ENCODE measurements at places on chromosomes 12 and 14.

DNA sequence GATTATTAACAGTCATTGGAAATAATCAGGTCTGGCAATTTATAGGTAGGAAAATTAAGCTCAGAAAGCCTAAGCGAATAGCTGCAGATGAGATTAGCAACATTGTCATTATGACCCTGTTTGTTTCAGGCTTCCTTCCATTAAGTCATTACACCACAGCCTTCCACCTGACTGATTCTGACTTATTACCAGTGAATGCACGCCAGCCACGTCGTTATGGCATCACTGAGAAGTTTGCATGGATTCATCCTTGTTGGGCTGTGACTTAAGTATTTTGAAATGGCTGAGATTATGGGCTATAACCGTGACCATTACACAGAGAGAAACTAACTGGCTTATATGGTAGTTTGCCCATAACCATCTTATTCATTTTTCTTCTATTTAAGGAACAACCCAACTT lies 18.6 kb downstream of the RASSF8 start:
- DNase-seq, result no peak

- no peak for DNase-seq
Measured at GRCh38 chr12:77553976-77554619, 276.6 kb upstream of the NAV3 start.

DNA sequence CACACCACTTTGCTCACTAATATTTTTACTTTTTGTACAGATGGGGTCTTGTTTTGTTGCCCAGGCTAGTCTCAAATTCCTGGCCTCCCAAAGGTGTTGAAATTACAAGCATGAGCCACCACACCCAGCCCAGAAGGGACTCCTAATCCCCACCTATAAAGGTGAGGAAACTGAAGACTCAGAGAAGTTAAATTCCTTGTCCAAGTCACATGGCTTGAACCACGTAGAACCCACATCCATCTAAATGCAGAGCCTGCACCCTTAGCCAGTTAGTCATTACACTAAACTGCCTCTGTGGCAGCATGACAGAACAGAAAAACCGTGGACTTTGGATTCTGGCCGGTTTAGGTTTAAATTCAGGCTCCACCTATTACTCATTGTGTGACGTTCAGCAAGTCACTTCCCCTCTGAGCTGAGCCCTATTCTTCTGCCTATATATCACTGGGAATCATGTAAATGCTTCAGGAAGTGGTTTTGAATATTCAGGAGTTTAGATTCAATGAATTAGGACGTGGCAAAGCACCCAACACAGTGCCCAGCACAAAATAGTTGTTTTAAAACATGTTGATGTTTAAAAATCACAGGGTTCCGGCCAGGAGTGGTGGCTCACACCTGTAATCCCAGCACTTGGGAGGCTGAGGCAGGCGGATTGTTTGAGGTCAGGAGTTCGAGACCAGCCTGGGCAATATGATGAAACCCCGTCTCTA lies 3.0 kb upstream of the CORO1C start:
- DNase-seq, result no peak

DNA sequence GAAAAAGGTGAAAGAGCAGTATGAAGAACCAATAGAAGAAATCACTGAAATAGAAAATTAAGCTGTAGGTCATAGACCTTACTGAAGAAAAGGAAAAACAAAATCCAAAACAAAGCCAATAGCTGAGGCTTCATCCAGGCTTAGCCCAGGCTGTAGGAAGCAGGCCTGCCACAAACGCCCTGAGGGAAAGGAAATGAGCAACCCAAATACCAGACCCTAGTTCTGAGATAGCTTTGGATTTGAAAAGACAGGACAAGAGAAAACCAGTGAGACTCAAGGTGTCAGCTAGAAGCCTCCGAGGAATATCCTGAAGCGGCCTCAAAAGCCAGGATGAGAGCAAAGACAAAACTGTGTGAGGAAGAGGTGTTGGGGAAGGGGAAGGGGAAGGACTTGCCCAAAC lies 79.2 kb downstream of the FERMT2 start:
- DNase-seq, result no peak

GRCh38 chr14:88914956-88915355 lies 90.5 kb downstream of the TTC8 start:
- DNase-seq, result no peak

DNA sequence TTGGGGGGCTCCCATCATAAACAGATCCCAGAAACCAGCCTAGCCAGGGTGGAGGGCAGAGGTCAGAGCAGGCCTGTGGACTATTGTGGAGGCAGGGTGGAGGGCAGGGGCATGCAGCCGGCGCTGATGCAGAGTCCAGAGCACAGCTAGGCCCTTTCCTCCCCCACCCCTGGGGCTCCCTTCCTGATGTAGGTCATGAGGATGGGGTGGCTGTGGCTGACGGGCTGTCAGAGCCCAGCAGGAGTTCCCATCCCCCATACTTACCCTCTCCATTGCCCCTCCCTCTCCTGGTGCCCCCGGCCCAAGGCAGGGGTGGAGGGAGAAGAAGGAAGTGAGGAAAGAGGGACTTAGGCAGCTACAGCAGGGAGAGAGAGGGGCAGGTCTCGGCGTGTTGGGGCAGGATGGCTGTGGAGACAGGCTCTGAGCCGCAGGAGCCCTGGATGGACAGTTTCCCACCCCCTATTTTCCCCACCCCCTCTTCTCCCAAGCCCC lies 5.7 kb upstream of the ZNF385A start:
- no peak for DNase-seq

- DNase-seq, result no peak
Measured at GRCh38 chr12:19075711-19076340, 53.7 kb upstream of the PLEKHA5 start.

DNA sequence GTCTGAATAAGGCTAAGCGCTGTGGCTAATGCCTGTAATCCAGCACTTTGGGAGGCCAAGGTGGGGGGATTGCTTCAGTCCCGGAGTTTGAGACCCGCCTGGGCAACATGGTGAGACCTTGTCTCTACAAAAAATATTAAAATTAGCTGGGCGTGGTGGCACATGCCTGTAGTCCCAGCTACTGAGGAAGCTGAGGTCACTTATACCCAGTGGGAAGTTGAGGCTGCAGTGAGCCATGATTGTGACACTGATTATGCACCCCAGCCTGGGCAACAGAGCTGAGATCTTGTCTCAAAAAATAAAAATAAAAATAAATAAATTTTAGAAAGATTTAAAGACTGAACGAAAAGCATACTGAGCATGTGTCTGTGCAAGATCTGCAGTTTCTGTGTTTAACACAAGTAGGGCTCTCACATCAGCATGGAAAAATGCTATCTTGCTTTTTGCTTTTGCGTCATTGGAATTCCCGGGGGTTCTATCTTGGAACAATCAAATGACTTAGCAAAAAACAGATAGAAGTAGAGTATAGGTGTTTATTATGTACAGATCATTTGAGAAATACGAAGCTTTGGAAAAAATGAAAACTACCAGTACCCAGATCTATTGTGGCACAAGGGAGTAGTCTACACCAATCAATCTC lies 161.9 kb downstream of the CAPZA3 start:
- no peak for DNase-seq

GRCh38 chr14:104499784-104500760 lies 79.5 kb upstream of the C14orf180 start:
- DNase-seq, result no peak

GRCh38 chr12:93657071-93657470 lies 20.1 kb upstream of the CRADD start:
- no peak for DNase-seq

- no peak for DNase-seq
Measured at GRCh38 chr14:65180725-65181025, 78.4 kb upstream of the MAX start.

- DNase-seq, result no peak
Measured at GRCh38 chr14:69260190-69260860, 367 bp downstream of the GALNT16 start.
